Stimulated activated CD8-positive, alpha-beta memory T cell treated with anti-CD3 and anti-CD28 coated beads, Interleukin-15, amount 100 ng/mL, for 4 hours (primary cell): ENCODE measurements at places on chromosomes 7 and 10.

DNA sequence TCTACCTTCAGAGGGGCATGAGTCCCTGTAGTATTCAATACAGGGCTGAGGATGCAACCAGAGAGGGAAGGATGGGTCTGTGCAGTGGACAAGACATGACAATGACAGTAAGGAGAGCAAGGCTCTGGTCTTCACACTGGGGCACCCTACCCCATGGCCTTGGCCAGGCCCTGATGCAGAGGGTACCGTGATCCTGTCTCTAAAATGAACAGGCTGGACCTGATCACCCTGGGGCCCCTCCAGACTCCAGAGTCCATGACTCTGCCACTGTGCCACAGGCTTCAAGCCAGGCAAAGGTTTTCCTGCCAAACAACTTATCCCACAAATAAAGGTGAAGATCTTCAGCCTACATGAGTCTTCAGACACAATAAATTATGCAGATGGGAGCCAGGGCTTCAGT is 4.9 kb downstream of the MAT1A start:
- no peak for DNase-seq

DNA sequence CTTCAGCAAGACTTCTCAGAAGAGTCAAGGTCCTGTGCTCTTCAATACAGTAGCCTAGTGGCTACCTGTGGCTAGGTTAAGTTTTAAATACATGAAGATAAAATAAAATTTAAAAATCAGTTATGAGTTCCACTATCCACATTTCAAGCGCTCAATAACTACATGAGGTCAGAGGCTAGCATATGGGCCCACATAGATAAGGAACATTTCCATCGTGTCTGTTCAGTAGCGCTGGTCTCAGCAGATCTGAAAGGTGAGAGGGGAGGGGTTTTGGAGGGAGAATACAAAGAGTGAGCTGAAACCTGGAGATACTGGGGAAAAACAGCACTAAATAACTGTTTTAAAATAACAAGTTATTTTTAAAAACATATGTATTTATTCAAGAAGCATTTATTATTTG is 219.0 kb downstream of the TRIL start:
- DNase-seq, result no peak

- DNase-seq, result no peak
These were observed 6.9 kb downstream of the HKDC1 start for GRCh38 chr10:69226919-69227450.

DNA sequence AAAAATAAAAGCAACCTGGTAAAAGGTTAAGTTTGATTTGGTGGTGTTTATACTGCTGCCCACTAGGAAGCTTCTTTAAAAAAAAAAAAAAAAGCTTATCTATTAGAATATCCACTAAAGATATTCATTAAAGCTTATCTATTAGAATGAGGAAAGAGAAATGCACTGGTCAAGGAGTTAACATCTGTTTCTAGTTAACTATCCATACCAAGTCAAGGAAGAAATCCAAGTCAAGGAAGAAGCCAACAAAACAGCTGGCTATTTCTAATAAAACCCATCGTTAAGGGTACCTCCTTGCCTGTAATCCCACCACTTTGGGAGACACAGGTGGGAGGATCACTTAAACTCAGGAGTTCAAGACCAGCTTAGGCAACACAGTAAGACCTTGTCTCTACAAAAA is 82.6 kb downstream of the JMJD1C start:
- no peak for DNase-seq

GRCh38 chr7:29045258-29046086 is 87.3 kb upstream of the TRIL start:
- DNase-seq, result no peak

- no peak for DNase-seq
These were observed 110.4 kb upstream of the CCDC6 start for GRCh38 chr10:60016794-60017193.

DNA sequence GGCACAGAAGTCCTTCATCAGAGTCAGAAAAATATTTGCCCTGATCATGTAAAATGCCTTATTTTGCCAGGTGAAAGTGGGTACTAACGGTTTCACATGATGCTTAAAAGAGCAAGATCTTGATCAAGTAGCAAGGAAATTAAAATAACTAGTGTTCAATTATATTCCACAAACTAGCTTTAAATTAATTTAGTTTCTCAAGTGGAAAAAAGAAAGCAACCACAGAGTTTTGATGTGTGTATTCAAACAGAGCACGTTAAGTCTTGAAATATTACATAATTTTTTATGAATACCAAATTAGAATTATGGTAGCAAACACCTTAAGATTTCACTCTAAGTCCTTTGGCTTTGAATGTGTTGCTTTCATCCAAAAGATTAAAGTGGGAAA is 47.3 kb downstream of the PIP4K2A start:
- no peak for DNase-seq

DNA sequence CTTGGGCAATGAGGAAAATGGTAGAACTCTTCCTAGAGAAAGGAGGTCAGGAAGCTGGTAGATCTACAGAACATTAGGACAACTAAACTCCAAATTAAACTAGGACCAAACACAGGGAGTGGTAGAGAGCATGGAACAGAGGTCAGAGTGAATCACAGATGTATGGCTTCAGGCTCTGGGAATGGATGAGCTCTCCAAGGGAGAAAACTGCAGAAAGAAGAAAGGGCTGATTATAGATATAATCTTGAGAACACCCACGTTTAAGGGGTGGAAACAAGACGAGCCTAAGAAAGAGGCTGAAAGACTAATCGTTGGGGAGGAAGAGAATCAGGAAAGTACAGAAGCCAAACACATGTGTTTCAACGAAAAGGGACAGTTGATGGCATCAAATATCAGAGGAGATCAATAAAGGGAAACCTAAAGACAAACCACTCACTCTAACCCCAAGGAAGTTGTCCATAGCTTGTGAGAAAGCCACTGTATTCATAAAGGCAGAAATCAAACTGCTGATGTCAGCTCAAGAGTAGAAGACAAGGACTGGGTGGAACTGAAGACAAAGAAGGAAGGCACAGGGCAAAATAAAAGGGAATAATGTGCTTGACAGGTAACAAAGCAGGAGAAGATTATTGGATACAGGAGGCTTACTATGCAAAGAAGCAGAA is 41.4 kb downstream of the NUDCD3 start:
- no peak for DNase-seq

GRCh38 chr10:13054844-13055243 is 45.1 kb upstream of the OPTN start:
- no peak for DNase-seq

DNA sequence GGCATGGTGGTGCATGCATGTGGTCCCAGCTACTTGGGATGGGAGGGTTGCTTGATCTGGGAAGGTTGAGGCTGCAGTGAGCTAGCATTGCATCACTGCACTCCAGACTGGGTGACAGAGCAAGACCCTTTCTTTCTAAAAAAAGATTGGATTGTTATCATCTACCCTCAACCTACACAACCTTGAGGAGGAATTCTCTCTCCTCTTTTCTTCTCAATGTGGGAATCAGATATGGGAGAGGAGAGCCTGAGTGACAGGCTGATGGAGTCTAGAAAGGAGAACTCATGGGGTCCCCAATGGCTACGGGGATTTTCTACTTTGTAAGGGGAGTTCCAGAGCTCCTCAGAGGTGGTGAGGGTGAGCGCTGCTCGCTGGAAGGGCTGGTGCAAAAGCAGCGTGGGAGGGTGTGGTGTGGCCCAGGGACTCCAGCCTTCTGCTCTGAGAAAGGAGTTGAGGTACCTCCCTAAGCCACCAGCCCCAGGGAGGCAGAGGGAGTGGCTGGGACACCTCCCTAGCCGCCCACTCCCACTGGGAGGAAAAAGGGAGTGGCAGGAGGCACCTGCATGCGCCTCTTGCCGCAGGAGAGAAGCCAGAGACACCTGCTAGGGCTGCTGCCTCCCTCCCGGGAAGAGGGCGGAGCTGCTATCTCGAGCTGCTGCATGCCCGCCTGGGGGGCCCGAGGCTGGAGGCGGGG is 48.4 kb downstream of the GATA3 start:
- DNase-seq, result no peak

DNA sequence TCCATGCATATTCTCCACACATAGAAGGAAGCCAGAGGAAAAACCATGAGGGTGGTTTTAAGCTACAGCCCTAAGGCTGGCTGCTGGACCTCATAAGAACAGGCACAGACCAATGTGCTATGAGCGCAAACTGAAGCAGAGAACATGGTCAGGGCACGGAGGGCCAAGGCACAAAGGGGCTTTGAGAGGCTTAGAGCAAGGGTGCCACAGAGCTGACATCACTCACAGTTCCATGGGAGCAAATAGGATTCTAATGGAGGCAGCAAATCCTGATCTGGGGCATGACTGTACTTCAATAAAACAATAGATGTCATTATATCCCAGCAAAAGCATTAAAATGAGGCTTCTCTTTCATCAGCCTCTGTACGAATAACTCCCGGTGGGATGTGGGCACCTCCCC is 162.4 kb downstream of the COBL start:
- DNase-seq, result no peak

- DNase-seq, result no peak
These were observed 65.4 kb upstream of the STK17A start for GRCh38 chr7:43517464-43517863.

GRCh38 chr7:16688249-16688648 is 42.3 kb downstream of the BZW2 start:
- DNase-seq, result no peak

DNA sequence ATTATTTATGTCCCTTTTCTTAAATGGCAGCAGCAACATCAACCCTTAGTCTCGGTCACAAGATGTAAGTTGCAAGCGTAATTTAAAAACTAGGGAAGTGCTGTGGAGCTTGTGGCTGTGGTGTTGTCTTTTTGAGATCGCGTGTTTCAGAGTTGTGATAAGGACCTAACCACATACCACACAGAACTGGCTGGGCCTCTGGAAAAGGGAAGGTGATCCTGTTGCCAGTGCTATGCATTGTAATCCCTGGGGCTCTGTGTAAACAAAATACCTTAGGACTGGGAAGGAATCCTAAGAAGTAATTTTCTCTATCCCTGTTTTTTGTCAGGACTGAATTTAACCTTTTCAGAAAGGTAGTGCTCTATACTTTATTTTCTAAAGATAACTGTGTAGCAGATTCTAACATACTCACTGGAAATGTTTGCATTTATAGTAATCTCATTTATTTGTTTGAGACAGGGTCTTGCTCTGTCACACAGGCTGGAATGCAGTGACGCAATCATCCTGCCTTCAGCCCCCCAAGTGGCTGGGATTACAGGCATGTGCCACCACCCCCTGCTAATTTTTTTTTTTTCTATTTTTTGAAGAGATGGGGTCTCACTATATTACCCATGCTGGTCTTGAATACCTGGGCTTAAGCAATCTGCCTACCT is 60.4 kb downstream of the INPP5F start:
- no peak for DNase-seq

- DNase-seq, result no peak
These were observed 7.2 kb upstream of the PGAM2 start for GRCh38 chr7:44072364-44073231.

DNA sequence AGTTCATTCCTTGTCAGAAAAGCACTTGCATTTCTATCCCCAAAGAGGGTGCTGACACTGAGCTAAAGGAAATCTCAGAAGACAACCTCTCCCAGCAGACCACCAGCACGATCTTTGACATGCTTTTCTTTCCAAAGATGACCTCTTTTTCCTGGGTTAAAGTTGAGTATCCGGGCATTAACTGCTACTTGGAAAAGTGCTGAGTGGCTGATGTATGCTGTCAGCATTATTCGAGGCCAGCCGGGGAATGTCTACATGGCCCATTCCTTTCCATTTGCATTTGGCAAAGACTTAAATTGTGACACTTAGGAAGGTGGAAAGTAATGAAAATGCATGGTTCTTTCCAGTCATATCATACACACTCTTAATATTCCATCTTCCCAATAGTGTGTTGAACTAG is 90.6 kb upstream of the SKAP2 start:
- no peak for DNase-seq

DNA sequence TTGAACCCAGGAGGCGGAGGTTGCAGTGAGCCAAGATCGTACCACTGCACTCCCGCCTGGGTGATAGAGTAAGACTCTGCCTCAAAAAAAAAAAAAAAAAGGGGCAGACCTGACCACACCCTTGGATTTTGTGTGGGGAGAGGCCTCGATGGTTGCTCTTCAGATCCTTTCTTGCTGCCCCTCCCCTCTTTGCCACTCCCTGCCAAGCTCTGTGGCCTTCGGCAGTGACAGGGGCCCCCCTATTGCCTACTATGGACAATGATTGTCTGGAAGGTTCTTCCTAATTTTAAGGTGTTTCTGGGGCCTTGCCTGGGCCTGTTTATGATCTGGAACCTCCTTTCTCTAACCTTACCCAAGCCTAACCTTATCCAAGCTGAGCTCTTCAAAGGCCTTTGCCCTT is 795 bp downstream of the PRF1 start:
- no peak for DNase-seq

DNA sequence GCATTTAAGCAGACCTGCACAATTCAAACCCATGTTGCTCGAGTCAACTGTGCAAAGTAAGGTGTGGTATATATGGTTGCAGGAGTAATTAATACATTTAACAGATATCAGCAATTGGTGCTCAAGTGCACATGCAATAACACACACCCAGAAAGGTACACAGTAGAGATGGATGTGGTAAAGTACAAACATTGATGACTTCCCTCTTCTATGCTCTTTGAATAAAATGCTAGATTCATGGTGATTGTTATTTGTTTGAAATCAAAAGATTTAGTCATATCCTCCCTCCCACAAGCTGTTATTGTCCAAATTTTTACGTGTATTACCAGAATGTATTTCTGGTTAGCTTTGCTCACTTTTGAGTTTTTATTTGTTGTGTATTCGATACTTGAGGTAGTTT is 262.0 kb upstream of the CSTF2T start:
- no peak for DNase-seq

- no peak for DNase-seq
These were observed 184.4 kb downstream of the MDFIC start for GRCh38 chr7:115106316-115106715.

DNA sequence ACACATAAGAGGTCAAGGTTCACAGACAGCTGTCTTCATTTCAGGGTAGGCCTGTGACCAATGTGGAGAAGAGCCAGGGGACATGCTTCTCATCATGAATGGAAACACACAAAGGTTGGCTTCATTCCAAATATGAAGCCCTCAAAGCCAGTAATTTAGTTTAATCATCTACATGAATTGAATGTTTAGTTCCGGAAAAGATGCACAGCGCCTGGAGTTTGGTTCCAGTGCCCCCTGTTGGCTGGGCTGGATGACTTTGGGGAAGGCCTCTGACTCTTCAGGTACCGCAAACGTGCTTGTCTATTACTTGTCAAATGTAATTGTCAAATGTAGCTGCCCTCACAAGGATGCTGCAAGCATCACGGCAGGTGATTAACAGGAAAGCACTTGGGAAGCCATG is 130.7 kb downstream of the ADRA2A start:
- no peak for DNase-seq

DNA sequence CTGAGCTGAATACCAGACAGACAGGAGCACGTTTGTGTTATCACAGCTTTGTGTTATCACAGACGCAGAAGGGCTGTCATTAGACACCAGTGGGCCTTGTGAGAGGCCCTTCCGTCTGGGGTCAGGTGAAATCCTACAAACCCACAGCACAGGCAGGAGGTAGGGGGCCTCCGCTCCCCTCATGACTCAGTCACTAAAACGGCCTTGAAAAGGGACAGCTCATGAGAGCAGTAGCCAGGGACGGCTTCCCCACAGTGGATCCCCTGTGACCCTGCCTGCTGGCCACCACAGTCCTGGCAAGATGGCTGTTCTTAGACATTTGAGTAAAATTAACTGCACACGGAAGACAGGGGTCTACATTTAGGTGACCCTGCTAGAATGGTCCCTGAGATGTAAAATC is 215.8 kb upstream of the PPP2R2D start:
- DNase-seq, result no peak

GRCh38 chr10:33483124-33483815 is 148.8 kb upstream of the NRP1 start:
- DNase-seq, result no peak

- no peak for DNase-seq
These were observed 313.0 kb downstream of the WDR37 start for GRCh38 chr10:1369197-1369596.

GRCh38 chr10:49371967-49372366 is 23.9 kb downstream of the DRGX start:
- no peak for DNase-seq
